SIG-M5 (cell line): ENCODE measurements at places on chromosomes 1 and 21.

- no peak for DNase-seq
These were observed 103.9 kb upstream of the DUSP10 start for GRCh38 chr1:221845650-221846371.

- DNase-seq = no peak
These were observed 17.0 kb upstream of the WNT4 start for GRCh38 chr1:22159891-22160290.

GRCh38 chr1:46406881-46407608, 12.9 kb downstream of the FAAH start:
- no peak for DNase-seq

GRCh38 chr1:23101101-23101827, 67.4 kb downstream of the LUZP1 start:
- DNase-seq = no peak

DNA sequence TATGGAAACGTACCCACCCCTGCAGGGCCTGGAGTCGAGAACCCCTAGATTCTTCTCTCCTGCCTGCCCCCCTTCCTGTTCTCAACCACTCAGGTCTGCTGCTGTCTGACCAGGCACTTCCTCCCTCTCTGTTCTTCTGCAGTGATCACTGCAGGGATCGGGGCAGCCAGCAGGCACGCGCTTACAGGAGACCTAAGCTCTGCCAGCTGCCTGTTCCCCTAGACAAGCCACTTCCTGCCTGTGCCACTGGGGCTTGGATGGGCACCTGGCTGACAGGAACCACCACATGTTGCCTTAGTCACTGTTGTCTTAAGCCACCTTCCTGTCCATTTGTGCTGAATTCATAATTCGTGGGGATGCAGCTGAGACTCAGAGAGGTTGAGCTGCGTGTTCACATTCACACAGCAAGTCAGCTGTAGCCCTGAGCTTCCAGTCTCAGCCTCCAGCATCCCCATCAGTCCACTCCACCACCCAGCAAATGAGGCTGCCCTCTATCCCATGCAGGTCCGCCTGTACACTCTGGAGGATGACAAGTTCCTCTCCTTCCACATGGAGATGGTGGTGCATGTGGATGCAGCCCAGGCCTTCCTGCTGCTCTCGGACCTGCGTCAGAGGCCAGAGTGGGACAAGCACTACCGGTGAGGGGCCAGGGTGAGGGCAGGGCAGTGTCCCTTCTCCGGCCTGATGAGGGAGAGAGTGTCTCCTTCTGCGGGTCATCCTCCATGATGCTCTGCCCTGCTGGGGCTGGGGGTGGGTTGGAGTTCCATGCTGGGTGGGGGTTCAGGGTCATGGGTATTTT, 18.6 kb downstream of the FAM151A start:
- no peak for DNase-seq

DNA sequence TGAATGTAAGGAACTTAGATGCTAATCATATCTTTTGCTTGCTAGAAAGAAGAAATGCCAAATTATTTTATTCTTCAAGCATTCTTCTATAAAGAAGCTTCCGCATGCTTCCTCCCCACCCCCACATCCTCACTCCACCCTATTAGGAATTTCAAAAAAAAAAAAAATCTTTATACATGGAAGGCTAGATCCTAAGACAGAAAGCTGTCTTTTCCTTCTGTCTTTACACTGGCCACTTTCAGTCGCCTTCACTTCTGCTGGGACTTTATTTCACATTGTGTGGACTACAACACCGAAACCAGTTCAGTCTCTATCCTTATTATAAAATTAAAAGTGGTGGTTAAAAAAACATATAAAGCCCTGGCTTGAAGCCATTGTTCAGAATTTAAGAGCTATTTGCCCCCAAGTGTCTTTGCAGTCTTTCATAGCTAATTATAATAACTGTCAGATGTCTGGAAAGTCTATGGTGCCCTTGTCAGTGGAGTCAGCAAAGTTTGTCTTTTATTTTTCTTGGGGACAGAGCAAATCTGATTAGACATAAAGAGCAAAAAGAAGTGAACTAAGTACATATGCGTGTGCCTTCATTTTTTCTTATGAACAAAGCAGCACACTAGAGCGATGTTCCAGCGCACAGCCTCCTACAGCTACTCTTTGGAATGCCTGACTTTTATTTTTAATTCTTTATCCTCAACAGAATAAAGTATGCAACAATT, 297.7 kb downstream of the PTPRC start:
- no peak for DNase-seq

- no peak for DNase-seq
These were observed 3.6 kb downstream of the PRDM16 start for GRCh38 chr1:3072391-3073185.

GRCh38 chr1:30731806-30732276, 8.5 kb upstream of the MATN1 start:
- DNase-seq = no peak

DNA sequence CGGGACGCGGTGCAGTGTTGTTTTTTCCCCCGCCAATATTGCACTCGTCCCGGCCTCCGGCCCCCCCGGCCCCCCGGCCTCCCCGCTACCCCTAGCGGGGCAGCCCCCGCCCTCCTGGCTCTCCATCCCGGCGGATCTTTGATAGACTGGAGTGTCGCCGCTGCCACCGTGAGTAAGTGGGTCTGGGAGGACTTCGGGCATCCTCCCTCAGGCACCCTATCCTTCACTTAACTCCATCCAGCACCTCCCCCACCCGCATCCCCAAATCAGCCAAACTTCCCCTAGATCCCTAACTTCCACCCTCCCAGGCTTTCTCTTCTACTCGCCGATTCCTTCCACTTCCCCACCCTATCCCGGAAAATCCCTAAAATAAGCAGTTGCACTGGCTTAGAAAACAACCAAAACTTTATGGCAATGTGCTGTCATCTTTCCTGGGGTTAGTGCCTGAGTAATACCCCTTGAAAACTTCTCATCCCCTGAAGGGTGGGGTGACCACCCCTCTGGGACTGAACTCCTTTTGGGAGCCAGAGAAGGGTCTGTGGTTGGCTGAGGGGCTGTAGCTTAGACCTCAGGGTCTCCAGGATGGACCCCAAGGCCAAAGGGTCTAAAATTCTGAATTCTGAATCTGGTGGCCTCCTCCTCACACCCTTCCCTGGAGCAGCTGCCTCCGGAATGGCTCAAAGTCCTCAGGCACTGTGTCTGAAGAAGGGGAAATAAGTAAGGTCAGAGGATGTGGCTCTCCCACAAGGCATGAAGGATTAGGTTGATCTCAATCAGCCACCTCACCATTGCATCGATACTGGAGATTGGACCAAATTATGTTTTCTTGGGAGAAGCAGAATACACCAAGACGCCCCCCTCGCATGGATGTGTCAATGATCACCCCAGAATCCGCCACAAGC, 12.2 kb downstream of the THBS3 start:
- no peak for DNase-seq

DNA sequence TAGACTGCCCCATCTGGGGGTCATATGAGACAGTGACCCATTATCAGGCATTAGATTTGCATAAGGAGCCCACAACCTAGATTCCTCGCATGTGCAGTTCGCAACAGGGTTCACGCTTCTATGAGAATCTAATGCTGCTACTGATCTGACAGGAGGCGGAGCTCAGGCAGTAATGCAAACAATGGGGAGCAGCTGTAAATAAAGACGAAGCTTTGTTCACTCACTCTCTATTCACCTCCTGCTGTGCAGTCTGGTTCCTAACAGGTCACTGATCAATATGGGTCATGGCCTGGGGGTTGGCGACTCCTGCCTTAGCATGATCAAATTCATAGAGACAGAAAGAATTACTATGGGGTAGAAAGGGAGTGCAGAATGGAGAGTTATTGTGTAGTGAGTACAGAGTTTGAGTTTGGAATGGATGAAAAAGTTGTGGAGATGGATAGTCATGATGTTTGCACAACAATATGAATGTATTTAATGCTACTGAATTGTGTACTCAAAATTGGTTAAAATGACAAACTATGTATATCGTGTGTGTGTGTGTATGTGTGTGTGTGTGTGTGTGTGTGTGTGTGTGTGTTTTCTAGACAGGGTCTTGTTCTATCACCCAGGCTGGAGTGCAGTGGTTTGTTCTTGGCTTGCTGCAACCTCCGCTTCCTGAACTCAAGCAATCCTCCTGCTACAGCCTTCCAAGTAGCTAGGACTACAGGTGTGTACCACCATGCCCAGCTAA, 42.2 kb downstream of the BTF3L4 start:
- DNase-seq = no peak

- DNase-seq = no peak
These were observed 156.0 kb downstream of the PGBD5 start for GRCh38 chr1:230270185-230270558.

DNA sequence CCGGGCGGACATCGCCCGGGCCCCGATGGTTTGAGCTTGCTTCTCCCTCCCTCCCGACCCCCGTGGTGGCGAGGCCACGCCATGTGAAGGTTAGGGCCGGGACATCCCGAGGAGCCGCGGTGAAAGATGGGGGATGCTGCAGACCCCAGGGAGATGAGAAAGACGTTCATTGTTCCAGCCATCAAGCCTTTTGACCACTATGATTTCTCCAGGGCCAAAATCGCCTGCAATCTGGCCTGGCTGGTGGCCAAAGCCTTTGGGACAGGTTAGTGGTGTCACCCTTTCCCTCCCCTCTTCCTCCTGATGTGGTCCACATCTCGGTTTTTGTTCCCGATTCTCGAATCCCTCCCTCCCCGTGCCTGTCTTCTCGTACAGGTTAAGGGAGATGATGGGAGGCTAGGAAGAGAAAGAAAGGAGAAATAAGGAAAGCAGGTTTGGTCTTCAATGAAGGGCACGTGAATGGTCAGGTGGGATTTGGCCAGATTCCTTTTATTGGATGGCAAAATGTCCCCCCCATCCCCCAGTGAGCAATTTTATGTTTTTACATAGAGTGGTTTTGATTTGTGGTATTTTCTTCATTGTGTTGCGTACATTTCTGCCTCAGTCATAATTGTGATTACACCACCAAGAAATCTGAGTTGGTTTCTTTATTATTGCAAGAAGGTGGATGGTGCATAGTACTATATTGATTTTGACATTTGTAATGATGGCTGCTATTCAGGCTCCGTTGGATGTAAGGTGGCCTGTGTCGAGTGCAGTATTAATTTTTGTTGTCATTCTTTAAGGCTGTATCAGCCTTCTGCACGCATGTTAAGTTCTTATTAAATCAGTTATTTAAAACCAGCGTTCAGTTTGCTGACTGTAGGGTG, 1.2 kb downstream of the CAMSAP2 start:
- no peak for DNase-seq

DNA sequence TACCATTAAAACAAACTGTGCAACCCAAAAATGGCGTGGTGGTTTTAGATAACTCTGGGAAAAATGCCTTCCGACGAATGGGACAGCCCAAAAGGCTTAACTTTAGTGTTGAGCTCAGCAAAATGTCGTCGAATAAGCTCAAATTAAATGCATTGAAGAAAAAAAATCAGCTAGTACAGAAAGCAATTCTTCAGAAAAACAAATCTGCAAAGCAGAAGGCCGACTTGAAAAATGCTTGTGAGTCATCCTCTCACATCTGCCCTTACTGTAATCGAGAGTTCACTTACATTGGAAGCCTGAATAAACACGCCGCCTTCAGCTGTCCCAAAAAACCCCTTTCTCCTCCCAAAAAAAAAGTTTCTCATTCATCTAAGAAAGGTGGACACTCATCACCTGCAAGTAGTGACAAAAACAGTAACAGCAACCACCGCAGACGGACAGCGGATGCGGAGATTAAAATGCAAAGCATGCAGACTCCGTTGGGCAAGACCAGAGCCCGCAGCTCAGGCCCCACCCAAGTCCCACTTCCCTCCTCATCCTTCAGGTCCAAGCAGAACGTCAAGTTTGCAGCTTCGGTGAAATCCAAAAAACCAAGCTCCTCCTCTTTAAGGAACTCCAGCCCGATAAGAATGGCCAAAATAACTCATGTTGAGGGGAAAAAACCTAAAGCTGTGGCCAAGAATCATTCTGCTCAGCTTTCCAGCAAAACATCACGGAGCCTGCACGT, 82.1 kb downstream of the PRDM2 start:
- DNase-seq = no peak

- no peak for DNase-seq
These were observed 59.6 kb downstream of the ZSWIM5 start for GRCh38 chr1:45146833-45147232.

DNA sequence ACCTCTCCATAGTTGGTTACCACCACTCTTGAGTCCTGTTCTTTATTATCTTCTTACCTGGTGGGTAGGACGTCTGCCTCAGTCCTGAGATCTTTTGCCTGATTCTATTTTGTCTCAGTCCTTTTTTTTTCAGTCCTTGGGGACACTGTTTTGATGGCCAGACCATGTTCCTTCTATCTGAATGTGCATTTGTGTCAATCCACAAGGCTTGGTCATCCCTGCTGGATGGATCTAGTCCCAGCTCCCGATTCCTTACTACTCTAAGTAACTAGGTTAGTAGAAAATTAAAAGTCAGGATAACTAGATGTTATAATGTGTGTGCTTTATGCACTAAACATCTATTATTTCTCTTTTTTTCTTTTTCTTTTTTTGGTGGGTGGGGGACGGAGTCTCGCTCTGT, 28.1 kb upstream of the AK4 start:
- no peak for DNase-seq

GRCh38 chr21:37496972-37497371, 130.4 kb downstream of the DYRK1A start:
- DNase-seq = no peak

GRCh38 chr21:39525129-39525528, 73.4 kb downstream of the SH3BGR start:
- no peak for DNase-seq

GRCh38 chr1:101410048-101410878, 173.4 kb downstream of the S1PR1 start:
- no peak for DNase-seq

DNA sequence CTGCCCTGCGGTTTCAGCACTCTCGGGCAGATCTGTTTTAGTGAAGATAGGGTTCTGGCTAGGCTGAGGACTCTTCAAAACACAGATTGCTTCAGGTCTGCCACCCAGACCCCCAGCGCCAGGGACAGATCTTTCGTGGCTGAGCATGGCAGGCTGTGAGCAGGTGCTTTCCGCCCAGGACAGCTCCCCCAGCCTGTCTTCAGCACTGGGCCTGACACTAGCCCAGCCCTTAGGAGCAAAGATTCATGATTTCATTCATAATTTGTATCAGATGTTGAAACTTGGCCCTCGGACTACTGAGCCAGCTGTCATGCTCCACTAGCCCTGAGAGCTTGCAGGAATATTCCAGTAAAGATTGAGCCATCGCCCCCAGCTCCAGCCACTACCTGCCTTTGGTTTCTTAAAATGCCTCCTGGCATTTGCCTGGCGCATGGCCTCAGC, 5.9 kb downstream of the ADPRS start:
- no peak for DNase-seq
